ENCODE measurements at places on chromosomes 7 and 10.
A peak's percentile ranks its signal among the peaks of the same experiment; 100 is the strongest.

- DNase-seq: no peak
Observed at GRCh38 chr10:80870282-80870681, 332.6 kb downstream of the SH2D4B start.

GRCh38 chr7:130216750-130217149, 9.1 kb downstream of the SSMEM1 start:
- no peak for DNase-seq

- peak; percentile 72 for DNase-seq
Observed at GRCh38 chr7:80134536-80135308, at the start of gene GNAI1. TSS of gene GNAI1 (plus strand) at chr7:80134831. CDS start at chr7:80135161, 330 bp downstream.

DNA sequence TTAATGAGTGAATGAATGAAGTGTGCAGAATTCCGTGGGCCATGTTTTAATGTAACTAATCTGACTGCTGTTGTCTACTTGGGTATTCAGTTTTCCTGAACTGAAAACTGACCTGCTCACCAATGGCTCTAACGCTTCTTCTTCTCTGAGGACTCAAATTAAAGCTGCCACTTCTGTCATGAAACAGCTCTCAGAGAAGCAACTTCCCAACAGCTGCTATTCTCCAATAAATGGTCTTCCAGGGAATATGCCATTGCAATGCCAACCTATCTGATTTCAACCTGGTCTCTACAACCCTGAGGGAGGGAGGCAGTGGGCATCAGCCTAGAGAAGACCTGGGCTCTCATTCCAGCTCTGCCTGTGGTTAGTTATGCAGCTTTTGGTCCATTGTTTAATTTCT, 69.4 kb downstream of the FRMD4A start:
- DNase-seq: no peak

DNA sequence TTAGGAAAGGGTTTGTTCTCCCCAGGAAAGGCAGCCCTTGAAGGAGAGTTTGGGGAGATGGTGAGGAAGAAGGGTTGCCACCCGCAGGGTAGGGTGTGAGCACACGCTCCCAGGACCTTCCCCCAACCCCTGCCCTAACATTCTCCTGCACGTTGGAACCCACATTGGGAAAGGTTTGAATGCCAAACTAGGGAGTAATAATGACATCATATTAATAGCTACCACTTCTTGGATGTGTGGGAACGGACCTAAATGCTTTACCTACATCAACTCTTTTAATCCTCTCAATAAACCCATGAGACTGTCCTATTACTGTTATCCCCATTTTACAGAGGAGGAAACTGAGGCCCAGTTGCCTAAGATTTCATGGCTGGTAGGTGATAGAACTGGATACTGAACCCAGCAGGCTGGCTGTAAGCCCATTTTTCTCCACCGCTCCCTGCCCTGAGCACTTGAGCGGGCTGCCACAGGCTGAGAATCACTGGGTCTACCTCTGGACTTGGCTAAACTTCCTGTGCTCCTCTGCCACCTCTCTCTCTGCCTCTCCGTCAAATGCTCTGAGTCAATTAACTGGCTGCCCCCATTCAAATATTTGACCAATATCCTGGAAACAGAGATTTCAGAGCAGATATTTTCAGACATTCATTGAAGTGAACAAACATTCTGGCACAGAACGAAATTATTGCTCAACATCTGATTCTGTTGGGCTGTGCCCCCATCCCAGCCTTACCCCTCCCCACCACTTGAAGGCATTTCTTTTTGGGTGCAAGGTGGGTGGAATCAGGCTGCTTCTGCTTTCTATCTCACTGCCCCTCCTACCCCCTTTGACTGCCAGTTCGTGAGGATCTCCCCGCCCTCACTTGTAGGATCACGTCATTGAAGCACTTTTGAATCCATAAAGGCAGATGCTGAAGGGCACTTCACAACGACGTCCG, 129.7 kb downstream of the C10orf105 start:
- DNase-seq: no peak
